ENCODE measurements at places on chromosomes 3 and 15. TPM values are rescaled to one million over a fixed set of nuclear protein-coding genes. Genes with fewer than 3 reads are reported as not detected.

DNA sequence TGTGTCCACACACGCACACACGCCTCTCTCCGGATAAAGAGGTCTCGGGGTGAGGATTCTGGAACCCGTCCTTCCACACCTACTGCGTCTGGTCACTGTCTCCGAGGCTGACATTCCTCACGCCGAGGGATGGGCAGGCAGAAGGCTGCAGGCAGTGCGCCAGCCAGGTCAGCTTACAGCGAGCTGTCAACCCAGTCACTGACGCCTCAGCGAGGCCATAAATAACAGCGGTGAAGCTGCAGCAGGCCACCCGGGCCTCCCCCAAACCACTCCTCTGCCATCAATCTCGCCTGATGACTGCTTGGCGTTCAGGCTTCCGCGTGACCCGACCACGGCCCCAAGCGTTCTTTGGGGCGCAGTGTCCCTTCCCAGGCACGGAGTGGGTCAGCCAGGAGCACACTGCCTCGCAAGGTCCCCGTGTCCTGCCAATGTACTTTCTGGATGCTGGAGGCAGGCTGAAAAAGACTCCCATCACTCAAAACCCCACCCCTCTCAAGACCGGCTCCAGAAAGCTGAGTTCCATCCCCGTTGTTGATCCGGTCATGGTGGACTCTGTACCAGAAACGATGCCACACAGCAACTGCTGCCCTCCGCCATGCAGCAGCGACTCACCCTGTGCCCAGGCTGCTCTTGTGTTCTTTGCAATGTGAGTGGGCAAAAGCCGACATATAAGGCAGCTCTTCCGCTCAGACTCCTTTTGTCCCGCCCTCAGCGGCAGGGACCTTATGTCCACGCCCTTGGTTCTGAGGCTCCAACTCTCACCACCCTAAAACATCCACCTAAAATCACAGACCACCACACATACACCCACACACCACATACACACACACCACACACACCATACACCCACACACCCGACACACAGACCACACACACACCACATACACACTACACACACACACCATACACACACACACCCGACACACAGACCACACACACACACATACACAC, 27.1 kb downstream of the CPN2 start:
- DNase-seq = peak; percentile 58

Gene LRRC31
- not detected for total RNA-seq

DNA sequence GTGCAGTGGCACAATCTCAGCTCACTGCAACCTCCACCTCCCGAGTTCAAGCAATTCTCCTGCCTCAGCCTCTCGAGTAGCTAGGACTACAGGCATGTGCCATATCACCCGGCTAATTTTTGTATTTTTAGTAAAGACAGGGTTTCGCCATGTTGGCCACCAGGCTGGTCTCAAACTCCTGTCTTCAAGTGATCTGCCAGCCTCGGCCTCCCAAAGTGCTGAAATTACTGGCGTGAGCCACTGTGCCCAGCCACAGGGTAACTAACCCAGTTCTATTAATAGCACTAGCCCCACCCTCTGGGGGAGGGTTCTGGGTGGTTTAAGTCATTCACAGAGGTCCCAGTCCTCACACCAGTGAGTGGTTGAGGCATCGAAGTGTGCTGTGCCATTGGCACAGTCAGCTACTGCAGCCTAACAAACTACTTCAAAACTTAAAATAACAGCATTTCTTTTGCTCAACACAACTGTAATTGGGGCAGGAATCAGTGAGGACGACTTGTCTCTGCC, 44.0 kb downstream of the RHCG start:
- no peak for DNase-seq

GRCh38 chr3:185024406-185024805, 128.5 kb downstream of the C3orf70 start:
- DNase-seq = no peak

DNA sequence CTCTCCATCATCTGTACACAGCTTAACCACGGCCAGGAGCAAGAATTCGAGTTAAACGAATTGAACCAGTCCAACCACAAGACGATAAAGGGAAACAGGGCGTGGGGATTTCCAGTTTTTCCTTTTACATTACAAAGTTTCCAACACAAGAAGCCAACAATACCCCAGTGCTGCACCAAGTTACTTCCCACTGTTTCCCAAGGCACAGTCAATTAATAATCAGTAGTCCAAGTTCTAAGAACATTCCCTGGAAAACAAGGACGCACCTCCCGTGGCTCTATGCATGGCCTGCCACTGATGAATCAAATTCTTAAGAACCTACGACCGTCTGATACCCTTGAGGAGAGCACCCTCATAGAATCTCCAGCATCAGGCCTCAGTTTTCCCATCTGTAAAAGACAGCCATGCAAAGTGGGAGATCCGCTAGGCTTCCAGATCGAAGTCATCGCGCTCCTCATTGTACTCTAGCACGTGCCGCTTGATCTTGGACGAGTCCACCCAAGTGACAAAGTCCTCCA, 774 bp downstream of the IMP3 start:
- DNase-seq = no peak

GRCh38 chr15:91136386-91136923, 36.4 kb downstream of the SV2B start:
- DNase-seq = no peak

Measured in MG63 (cell line).